Right cardiac atrium (tissue), 5 donors: ENCODE measurements at places on chromosomes 5 and 9. TPM values are rescaled to one million over a fixed set of nuclear protein-coding genes. Genes with fewer than 3 reads are reported as not detected.

Gene PRDM9
- total RNA-seq = not detected

DNA sequence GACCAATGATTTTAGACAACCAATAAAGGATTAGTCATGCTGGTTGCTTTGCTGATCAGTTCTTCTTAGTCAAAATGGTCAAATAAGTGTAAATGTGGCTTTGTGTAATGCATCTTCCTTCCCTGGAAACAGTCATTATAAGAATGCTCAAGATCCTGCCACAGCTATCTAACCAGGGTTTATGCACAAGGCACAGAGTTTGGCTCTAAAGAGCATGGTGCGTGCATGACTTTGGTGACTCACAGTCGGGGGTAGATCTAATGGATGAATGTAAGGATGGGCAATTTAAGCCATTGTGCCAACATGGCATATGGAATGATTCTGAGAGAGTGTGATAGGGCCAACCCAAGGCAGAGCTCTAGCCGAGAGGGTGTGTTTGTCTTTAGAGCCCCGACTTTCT is 6.5 kb downstream of the LIX1 start:
- DNase-seq = no peak

DNA sequence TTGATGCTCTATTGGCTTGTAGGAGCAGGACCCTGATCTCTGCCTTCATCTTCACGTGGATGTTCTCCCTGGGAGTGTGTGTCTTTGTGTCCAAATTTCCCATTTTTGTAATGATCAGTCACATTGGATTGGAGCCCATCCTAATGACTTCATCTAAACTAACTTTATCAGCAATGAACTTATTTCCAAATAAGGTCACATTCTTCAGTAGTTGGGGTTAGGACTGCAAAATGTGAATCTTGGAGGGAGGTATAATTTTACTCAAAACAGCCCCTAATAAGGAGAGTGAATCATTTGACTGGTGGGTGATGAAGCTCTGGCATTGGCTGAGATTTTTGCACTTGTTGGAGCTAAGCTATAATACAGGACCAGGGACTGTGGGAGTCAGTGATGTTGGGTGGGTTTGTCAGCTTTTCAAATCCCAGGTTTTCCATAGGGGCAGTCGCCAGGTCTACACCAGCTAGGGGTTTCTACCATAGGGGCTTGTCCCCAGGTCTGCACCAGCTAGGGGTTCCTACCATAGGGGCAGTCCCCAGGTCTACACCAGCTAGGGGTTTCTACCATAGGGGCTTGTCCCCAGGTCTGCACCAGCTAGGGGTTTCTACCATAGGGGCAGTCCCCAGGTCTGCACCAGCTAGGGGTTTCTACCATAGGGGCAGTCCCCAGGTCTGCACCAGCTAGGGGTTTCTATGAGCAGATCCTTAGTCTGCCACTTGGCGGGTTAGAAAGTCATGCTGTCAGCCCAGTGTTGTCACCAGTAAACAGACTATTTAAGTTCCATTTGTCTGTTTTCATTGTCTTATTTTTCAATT is 382.6 kb upstream of the DAP start:
- DNase-seq = no peak

Gene UBE2QL1
- total RNA-seq = 16.2 TPM

- no peak for DNase-seq
Measured at GRCh38 chr5:59293700-59294099, 599.8 kb downstream of the PDE4D start.
